Hippocampal formation (tissue), 2 donors: ENCODE measurements at places on chromosomes 7 and 10.

DNA sequence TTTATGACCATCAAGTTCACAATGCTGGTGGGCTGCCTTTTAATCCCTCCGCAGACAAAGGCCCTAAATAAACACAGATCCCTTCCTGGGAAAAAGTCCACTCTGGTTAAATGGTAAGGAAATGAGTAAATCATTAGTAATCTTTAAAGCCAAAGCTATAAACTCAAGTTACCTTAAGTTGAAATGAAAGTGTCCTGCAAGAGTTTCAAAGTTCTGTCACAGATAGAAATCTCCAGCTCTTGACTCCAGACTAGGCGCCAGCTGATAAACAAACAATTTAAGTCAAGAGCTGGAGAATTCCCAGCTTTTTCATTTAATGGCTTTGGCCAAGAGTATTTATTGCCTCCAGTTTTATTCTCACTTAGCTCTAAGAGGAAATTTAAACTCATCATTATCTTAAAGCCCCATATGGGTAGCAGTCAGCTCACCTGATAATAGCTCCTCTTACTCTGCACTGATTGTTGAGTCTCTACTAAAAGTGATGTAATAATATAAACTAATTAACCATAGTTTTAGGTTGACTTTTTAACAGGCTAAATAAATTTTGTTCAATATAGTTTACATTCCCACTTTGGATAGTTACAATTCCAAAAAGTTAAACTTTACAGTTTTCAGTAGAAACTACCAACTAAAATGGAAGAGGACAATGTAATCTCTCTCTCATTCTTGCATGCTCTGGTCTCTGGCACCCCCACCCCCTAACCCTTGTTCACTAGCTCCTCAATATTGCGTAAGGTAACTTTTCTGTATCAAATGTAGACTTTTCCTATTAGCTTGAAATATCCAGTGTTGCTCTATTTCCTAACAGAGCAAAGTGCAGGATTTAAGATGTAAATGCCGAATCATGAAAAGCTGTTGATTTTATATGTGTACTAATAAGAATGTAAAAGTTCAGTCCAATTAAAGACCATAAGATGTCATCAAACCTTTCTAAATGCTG, 56.1 kb downstream of the HIBADH start:
- no peak for DNase-seq

- no peak for DNase-seq
Measured at GRCh38 chr7:138918756-138919155, 62.4 kb downstream of the KIAA1549 start.

DNA sequence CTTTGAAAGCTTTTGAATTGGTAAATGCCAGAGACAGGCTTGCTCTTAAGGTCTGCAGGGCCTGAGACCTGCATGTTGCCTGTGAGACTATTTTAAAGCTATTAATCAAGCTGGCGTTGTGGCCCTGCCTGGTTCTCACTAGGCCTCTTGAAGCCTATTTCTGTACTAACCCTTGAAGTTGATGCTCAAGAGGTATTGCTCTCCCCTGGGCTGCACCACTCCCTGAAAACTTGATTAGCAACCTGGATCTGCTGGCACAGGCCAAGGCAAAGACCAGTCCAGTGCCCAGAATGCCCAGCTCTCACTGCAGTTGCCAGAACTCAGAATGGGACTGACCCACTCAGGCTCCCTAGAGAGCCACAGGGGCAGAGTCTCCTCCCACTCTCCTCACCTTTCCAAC, 220.0 kb upstream of the MEOX2 start:
- no peak for DNase-seq

- DNase-seq: no peak
Measured at GRCh38 chr10:11875494-11876281, 52.5 kb downstream of the PROSER2 start.

- DNase-seq: no peak
Measured at GRCh38 chr10:51522858-51523257, 176.5 kb downstream of the CSTF2T start.

GRCh38 chr7:119842786-119843185, 430.2 kb upstream of the KCND2 start:
- no peak for DNase-seq

- no peak for DNase-seq
Measured at GRCh38 chr7:150435390-150436073, 14.9 kb upstream of the GIMAP8 start.

GRCh38 chr10:8360814-8361509, 306.5 kb downstream of the GATA3 start:
- no peak for DNase-seq

GRCh38 chr7:23938937-23939552, 229.0 kb downstream of the STK31 start:
- no peak for DNase-seq

DNA sequence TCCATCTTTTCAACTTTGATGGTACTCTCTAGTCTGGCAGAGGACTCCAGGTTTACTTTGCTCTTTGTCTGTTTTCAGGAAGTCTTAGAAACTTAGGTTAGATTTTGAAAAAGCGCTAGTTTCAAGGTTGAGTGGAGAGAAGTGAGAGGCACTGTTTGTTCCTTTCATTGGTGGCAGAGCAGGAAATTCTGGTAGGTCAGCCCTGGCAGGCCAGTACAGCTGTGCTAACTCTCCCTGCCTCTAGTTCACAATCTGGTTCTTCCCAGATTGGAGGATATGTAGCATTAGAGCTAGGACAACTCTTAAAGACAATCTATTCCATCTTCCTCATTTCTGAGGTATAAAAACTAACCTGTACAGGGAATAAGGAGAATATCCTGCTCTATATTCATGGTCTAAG, 160.9 kb upstream of the FZD1 start:
- DNase-seq: no peak

- DNase-seq: no peak
Measured at GRCh38 chr10:32148864-32149251, 92.6 kb upstream of the KIF5B start.

DNA sequence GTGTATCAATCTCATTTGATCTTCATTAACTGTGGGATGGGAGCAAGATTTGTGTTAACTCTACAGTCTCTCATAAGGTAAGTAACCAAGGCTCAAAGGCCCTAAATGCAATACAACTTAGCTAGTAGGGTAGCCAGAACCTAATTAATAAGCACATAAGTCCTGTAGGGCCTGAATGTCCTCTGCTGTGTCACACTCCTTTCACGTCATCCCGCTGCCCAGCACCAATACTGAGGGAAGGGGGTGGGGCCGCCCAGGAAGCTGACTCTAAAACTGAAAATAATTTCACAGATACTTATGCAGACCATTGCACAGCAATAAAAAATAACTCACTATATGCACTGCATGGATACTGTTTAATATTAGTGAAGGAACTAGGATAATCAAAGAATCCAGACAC, 13.7 kb downstream of the CCDC6 start:
- no peak for DNase-seq

DNA sequence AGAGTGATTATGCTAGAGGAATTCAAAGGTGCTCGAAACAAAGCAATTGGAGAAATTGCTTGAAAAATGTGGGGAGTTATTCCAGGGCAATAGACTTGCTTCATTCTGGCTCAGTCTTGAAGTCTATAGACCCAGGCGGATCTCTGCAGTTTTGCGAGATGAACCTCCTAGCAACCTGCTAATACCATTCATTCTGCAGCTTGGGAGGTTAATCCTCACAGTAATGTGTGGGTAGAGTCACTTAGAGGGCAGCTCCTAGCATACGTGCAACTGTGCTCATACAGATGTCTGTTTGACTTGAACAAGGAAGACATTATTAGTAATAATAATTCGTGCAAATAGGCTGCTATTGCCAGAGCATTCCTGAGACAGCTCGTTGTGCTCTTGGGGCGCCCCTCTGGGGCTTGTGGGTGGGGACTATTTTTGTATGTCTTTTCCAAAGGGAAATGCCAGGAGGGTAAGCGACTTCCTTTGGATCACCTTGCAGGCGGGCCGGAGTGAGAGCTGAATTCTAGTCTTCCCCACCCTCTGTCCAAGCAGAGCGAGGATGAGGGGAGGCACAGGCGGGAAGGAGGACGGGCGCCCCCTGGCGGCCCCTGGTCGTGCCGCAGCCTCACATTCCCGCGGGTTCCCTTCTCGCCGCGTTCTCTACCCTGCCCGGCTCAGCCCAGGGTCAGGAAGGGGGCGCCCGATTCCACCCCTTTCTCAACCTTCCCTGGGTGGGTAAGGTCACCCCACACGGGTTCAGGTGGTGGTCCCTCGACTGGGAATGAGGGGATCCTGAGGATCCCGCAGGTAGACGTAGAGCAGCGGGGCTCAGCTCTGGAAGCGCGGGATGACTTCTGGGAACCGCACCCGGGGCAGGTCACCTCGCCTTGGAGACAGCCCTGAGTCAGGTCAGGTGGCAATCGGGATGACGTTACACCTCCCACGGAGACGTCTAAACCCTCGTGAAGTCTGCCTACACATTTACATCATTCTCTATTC, 241.5 kb downstream of the PHTF2 start:
- no peak for DNase-seq

GRCh38 chr7:71630516-71630915, 498.6 kb downstream of the GALNT17 start:
- DNase-seq: no peak

DNA sequence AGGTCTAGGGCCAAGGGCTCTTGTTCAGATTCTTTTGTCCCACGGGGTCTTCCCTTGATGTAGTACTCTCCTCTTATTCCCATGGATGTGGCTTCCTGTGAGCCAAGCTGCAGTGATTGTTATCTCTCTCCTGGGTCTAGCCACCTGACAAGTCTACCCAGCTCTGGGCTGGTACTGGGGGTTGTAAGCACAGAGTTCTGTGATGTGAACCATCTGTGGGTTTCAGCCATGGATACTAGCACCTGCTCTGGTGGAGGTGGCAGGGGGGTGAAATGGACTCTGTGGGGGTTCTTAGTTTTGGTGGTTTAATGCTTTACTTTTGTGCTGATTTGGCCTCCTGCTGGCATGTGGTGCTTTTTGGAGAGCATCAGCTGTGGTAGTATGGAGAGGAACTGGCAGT, 350.8 kb downstream of the DNAJB9 start:
- no peak for DNase-seq

DNA sequence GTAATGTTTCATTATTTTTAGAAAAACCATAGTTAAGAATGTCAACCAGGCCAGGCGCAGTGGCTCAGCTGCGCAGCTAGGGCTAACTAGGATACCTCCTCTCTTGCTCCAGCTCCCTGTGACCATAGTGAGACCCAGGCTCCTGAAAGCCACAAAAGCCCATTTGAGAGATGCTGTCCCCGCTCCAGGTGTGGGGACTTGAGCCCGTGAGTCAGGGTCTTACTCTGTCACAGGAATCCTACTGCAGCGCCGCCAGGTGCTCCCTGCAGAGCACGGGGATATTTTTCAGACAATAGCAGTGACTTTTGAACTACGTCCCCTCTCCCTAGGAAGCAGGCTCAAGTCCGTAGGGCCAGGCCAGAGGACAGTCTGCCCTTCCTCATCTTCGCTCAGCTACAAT, 75.6 kb upstream of the NRBF2 start:
- DNase-seq: no peak

- DNase-seq: no peak
Measured at GRCh38 chr10:64011912-64012714, 490.9 kb downstream of the REEP3 start.

GRCh38 chr10:349081-349480, 213.8 kb downstream of the ZMYND11 start:
- DNase-seq: no peak

DNA sequence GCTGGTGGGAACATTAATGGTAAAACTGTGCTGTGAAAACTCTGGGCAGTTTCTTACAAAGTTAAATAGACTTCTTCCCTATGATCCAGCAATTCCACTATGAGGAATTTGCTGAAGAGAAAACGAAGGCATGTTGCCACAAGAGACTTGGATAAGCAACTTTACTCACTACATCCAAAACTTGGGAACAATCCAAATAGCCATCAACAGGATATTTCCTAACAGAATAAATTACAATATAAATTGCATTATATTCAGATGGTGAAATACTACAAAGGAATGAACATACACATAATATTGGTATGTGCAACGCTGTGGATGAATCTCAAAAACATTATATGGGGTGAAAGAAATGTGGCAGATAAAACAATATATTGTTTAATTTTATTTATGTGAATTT, 21.4 kb upstream of the MKI67 start:
- DNase-seq: no peak

DNA sequence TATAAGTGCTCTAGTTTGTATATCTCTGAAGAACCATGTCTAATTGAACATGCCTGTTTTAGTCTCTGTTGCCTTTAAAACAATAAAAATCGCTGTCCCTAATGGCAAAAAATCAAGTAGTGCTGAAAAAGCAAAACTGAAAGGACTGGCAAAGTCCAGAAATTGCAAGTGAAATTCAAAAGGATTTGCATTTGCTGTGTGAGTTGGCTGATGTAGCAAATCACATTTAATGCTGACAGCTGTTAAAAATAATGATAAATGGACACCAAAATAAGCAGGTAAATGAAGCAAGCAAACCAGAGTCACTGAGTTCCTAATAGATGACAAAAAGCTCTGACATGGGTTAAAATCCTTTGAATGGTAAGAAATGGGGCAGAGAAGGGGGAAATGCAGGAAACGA, 874.1 kb downstream of the GRM8 start:
- DNase-seq: no peak

- DNase-seq: no peak
Measured at GRCh38 chr7:47371733-47372368, 210.1 kb downstream of the TNS3 start.

- DNase-seq: no peak
Measured at GRCh38 chr7:51023547-51023946, 240.9 kb upstream of the GRB10 start.

GRCh38 chr10:71769279-71769823, 4.0 kb downstream of the VSIR start:
- no peak for DNase-seq

DNA sequence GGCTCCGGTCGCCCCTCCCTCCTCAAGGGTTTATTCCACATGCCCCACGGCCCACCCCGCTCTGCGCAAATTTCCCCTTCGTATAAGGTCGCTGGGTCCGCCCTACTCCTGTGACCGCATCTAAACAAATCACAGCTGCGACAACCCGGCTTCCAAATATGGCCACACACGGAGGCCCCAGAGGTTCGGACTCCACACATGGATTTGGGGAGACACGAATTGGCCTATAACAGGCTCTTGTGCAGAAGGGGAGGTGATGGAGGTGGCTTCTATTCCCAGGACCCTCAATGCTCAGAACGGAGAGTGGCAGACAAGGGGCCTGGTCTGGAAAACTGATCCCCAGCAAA, 90.1 kb downstream of the FOXL3 start:
- DNase-seq: no peak

- DNase-seq: no peak
Measured at GRCh38 chr10:660970-661596, 28.4 kb downstream of the DIP2C start.

GRCh38 chr10:116768786-116769185, 26.4 kb upstream of the HSPA12A start:
- no peak for DNase-seq

DNA sequence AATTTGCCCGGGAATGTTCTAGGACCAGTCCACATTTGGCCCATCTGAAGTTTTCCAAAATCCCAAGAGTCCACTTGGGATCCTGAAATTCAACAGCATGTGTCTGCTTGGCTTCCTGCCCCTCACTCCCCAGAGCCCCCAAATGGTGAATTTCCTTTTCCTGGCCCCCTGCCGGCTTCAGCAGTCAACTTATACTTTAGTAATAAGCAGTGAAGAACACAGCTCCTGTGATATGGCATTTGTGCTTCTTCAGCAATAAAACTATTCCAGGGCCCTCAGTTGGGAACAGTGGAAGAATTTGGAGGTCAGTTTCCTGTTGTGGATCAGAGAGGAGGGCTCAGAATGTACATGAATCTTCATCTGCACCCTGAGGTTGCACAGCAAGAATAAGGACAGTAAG, 51.1 kb downstream of the PRF1 start:
- no peak for DNase-seq
